ENCODE measurements at places on chromosomes 11 and 22. TPM values are rescaled to one million over a fixed set of nuclear protein-coding genes. Genes with fewer than 3 reads are reported as not detected.

The SLC1A2 gene
- total RNA-seq = not detected

The SYT9 gene
- total RNA-seq = not detected

DNA sequence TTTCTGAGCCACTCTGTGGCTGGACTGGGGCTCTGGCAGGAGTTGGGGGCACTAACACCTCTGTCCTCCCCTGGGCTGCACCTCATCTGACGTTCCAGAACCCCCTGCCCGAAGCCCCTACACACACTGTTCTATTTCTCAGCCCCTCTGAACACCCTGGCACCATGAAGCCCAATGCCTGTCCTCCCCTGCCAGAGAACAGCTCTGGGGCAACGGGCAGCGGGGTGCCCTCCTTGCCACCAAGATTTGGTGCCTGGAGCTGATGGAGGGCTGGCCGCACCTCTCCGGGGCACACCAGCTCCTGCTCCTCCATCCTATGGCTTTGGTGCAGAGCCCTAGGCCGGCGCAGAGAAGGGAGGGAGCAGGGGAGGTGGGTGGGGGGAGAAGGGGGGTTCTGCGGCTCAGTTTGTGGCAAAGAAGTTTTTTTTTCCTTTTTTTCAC lies 16.3 kb downstream of the DUSP8 start:
- no peak overlapping the region for H3K27ac ChIP-seq
- no peak overlapping the region for H3K4me3 ChIP-seq
- no peaks in the 10 kb centered on the region for H3K27me3 ChIP-seq
- no peaks in the 10 kb centered on the region for H3K36me3 ChIP-seq
- DNase-seq = no peak
- no peaks in the 10 kb centered on the region for H3K4me1 ChIP-seq

The RAB3IL1 gene
- total RNA-seq = not detected

GRCh38 chr11:129976328-129976727 lies 26.3 kb downstream of the PRDM10 start:
- peaks cover 28% of the 10 kb centered on the region for H3K4me1 ChIP-seq
- H3K27me3 ChIP-seq = no peaks in the 10 kb centered on the region
- no peak overlapping the region for H3K4me3 ChIP-seq
- no peak for DNase-seq
- no peaks in the 10 kb centered on the region for H3K36me3 ChIP-seq

DNA sequence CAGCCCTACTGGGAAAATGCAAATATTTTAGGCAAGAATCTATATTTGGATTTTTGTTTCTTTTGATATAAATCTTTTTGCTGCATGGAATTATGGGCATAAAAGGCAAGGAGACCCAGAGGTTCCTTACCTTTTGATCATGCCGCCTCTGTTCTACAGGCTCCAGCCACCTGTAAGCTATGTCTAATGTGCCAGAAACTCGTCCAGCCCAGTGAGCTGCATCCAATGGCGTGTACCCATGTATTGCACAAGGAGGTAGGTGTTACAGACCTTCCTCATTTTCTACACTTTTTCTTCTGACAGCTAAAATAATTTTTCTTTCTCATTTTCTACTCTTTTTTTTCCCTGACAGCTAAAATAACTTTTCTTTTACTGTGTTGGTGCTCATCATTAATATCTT lies 8.2 kb upstream of the BACE1-AS start:
- no peaks in the 10 kb centered on the region for H3K36me3 ChIP-seq
- H3K27ac ChIP-seq = no peak overlapping the region
- no peak overlapping the region for H3K4me3 ChIP-seq

DNA sequence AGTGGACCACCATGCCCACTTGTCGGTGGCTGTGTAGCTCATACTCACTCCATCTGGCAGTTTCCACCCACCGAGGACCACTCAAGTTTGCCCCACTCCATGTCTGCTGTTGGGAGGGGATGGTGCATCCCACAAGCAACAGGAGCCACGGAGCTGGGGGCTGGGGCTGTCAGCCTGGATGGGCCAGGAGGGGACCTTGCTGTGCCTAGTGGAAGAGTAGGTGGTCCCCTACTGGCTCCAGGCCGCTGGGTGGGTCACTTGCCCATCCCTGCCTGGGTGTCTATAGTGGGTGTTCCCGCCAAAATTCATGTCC lies 57.0 kb downstream of the SMIM38 start:
- DNase-seq = no peak
- H3K36me3 ChIP-seq = no peaks in the 10 kb centered on the region
- H3K4me3 ChIP-seq = no peak overlapping the region

The GNG3 gene
- total RNA-seq = not detected

Measured in Karpas-422 (cell line).